ENCODE measurements at places on chromosomes 4 and X.
A peak's percentile ranks its signal among the peaks of the same experiment; 100 is the strongest.

- no peak for DNase-seq
These were observed 162.2 kb downstream of the DCHS2 start for GRCh38 chr4:154329268-154329868.

DNA sequence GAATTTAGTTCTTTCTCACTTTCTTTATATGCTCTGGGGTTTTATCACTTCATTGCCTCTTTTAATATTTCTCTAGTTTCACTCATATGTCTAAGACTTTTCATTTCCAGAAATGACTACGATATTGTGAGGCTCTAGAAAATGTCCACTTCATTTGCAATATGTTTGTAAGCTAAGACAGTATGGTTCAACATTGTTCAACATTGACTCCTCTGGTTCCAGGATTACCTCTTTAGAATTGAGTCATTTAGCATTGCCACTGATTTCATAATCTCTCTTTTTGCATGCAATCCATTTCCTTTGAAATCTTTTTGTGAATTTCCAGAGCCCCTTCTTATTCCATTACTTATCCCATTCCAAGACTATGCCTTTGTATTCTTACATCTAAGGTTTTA is 32.3 kb downstream of the BBS12 start:
- no peak for DNase-seq

DNA sequence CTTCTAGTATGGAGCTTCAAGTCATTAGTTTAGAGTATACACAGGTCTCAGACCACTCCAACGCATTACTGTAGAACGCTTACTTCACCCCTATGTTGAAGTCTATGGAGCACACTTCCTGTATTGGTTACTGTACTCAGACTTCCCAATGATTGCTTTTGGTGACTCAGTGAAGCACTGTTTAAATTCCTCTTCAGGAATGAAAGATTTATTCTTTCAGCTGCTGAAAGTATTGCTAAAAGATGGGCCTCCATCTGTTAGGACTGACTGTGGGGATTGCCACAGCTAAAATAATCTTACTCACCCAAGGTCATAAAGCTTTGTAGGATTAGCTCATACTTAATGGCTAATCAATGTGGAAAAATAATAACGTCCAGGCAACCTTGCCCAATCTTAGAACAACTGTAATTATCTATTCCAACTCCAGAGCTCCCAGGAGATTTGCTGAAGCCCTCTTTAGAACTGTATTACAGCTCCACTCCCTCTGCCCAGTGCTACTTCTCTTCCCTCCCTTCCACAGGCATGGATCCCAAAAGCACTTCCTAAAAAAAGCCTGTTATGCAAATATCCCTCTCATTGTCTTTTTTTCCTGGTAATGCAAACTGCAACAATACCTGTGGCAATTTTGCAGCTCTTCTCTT is 281.9 kb upstream of the HS3ST1 start:
- DNase-seq, result no peak

GRCh38 chr4:110287130-110287529 is 88.7 kb upstream of the ELOVL6 start:
- no peak for DNase-seq

GRCh38 chrX:2547736-2548135 is 47.0 kb upstream of the DHRSX start:
- no peak for DNase-seq

- no peak for DNase-seq
These were observed 103.3 kb upstream of the FAT1 start for GRCh38 chr4:186826846-186827533.

GRCh38 chr4:57425610-57426009 is 315.4 kb upstream of the IGFBP7 start:
- DNase-seq, result no peak

DNA sequence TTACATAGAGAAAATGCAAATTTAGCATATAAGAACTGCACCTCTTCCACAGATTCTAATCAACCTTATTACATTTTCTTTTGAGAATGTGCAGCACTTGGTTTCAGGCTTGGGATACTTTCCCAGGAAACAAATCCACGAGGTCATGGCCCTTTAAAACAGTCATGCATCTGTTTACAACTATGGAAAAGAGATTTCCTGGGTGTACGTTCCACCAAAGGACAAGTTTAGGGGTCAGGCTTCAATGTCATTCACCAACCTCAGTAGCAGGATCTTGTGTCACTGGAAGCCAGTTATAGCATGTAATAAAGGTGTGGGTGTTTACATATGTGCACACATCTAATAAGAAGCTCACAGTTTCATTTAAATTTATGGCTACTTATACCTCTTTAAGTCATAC is 30.7 kb downstream of the EREG start:
- DNase-seq, result no peak

GRCh38 chrX:52988985-52989917 is 30.9 kb upstream of the FAM156A start:
- no peak for DNase-seq

GRCh38 chr4:17117746-17118145 is 219.3 kb upstream of the LDB2 start:
- DNase-seq, result no peak

- no peak for DNase-seq
These were observed 33.3 kb upstream of the CXCL6 start for GRCh38 chr4:73803213-73803612.

DNA sequence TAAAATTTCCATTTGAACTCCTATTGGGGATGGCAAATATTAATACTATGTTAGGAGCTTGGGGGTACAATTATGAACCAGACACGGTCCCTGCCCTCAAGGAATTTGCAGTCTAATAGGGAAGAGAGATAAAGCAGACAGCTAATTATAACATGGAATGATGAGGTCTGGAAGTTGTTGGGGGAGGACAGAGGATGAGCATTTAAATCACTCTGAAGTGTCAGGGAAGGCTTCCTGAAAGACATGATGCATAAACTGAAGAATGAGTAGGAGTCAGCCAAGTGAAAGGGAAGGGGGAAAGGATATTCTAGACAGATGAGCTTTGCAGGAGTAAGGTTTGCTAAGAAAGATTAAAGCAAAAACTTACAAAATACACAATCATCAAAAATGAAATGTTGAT is 15.9 kb downstream of the PLAC1 start:
- DNase-seq, result no peak

- peak; percentile 47 for DNase-seq
These were observed 23.7 kb upstream of the FAM47B start for GRCh38 chrX:34918856-34919255.

- DNase-seq, result no peak
These were observed 69.2 kb upstream of the GRID2 start for GRCh38 chr4:92234393-92235176.

- DNase-seq, result no peak
These were observed 24.2 kb upstream of the VSIG1 start for GRCh38 chrX:108020631-108021030.

- DNase-seq, result no peak
These were observed 4.6 kb upstream of the FGFRL1 start for GRCh38 chr4:1006856-1007255.

- DNase-seq, result no peak
These were observed 69.6 kb downstream of the TBCK start for GRCh38 chr4:106246441-106246840.

- no peak for DNase-seq
These were observed at the start of gene SMIM10L2A for GRCh38 chrX:135421932-135422809. Gene SMIM10L2A (plus strand): TSS chrX:135421944. CDS start chrX:135422132, 188 bp downstream.

DNA sequence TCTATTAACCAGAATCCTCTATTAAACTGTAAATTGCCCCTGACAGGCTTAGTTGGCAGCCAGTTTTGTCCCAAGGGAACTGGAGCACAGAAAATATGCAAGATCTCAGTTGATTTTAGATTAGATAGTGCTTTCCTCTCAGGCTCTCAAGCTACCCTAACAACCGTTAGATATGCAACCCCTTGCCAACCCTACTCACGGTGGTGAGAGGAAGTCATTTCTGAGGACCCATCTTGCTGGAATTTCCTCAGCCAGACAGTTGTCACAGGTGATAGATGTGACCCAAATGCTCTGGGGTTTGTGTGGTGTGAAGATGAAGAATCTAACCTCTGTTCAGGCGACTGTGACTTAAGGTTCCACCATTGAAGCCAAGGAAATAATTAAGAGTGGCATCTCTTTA is 447.1 kb downstream of the MID1IP1 start:
- DNase-seq, result no peak

DNA sequence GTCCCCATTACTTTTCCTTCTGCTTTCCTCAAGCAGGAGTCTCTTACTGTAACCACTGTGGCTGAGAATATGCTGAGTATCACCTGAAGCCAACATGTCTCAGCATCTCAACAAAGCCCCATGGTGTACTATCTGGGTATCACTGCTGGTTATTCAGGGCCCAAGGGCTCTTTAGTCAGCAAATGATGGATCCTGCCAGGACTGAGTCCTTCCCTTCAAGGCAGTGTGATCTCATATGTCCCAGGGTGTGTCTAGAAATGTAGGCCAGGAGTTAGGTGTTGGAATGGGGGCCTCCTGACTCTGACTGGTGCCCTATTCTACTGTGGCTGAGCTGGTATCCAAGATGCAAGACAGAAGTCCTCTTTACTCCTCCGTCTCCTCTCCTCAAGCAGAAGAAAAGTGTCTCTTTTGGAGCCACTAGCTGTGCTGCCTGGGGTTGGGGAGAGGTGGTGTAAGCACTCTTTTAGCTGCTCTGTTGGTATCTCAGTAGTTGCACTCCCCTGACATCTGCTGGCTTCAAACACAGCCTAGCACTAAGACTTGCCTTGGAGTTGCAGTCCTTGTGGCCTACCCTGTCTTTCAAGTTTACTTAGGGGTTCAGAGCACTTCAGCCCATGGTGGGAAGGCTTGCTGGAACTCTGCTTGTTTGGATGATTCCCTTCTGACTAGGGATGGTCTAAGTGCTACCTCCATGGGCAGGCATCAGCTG is 28.6 kb downstream of the OCIAD2 start:
- DNase-seq, result no peak

- DNase-seq, result no peak
These were observed 33.6 kb downstream of the GSPT2 start for GRCh38 chrX:51776851-51777250.

Measured in NT2/D1 (cell line).